Activated T-cell treated with anti-CD3 and anti-CD28 coated beads, Interleukin-2, amount 50 U/mL, for 48 hours (primary cell): ENCODE measurements at places on chromosomes 16 and 17.
A peak's percentile ranks its signal among the peaks of the same experiment; 100 is the strongest.

DNA sequence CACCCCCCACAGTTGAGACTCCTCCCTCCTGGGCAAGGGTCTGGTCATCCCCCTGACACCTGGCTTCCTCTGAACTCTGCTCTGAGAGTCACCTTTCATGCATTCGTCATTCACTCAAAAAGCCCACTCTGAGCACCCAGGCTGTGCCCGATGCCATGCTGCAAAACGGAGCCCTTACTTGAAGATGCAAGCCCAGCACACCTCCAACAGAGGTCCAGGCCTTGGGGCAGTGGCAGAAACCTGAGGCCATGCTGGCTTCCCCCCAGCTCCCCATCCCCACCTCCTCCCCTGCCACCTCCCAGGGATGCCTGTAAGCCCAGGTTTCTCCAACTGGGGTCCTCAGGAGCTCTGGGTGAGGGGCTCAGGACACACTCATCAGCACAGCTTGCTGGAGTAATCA is 67.7 kb upstream of the TNRC6C start:
- no peak for DNase-seq

DNA sequence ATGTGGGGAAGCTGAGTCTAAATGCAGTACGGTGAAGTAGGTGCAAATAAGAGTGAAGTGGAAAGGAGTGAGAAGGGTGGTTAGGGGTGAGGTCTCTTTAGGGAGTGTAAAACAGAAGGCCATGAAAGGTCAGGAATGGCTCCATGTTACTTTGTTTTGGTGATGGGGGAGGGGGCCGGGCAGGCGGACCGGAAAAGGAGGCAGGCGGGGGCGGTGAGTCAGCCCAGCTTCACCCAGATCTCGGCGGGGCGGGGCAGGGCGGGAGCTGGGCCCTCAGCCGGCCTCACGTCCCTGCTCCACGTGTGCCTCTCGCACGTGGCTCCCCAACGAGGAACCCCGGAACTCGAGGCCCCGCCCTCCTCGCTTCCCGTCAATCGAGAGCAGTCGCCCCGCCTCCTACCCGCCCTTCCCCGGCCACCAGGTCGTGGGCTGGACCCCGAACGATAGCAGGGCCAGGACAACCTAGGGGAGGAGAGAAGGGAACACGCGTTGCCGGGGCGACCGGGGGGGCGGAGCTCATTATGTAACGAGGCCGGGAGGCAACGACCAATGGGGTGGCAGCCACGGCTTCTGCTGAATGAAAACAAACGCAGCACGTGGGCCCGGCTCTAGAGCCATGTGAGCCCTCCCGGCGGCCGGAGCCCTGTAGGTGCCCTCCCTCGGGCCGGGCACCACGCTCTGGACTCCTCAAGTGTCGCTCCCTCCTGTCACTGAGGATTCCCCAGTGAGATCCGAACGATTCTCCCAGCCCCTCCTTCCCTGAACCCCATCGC is 1.4 kb downstream of the NR1D1 start:
- peak; percentile 99 for DNase-seq

GRCh38 chr17:60900688-60901087 is 223.0 kb downstream of the BCAS3 start:
- no peak for DNase-seq

DNA sequence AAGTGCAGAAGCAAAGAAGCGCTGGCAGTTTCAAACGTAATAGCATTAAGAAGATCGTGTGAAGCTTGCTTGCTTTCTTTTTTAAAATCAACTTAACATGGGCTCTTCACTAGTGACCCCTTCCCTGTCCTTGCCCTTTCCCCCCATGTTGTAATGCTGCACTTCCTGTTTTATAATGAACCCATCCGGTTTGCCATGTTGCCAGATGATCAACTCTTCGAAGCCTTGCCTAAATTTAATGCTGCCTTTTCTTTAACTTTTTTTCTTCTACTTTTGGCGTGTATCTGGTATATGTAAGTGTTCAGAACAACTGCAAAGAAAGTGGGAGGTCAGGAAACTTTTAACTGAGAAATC is 17.4 kb upstream of the RAB11FIP4 start:
- no peak for DNase-seq

DNA sequence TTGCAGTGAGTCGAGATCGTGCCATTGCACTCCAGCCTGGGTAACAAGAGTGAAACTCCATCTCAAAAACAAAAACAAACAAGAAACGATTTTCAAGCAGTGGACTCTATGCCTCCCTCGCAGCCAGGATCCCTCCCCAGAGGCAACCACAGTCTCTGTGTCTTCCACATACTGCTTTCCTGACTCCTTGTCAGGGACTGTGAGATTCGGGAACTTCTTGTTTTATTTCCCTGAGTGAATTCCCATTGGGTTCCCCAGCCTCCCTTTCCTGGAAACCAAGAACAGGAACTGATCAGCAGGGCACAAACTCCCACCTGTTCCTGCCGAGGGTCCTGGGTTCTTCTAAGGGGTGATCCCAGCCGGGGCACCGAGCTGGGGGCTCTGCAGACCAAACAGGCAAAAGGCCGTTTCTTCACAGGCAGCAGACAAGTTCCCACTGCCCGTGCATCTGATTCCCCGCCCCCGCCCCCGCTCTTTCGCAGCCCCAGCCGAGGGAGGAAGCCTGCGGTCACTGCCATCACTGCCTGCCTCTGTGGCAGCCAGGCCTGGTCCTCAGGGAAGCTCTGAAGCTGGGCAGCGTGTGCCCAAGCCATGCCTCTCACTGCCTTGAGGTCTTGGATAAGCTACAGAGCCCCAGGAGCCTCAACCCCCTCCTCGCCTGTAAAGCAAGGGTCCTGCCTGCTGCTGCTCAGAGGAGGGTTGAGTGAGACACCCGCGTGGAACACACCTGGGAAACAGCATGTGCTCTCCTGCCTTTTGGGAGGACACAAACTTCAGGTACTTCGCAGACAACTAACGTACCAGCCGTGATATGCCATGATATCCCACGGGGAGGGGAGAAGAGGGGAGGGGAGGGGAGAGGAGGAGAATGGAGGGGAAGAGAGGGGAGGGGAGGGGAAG is 5.5 kb upstream of the PIEZO1 start:
- peak; percentile 78 for DNase-seq

GRCh38 chr16:65876056-65876408 is 490.5 kb upstream of the CDH5 start:
- no peak for DNase-seq

GRCh38 chr16:78927766-78928165 is 672.8 kb downstream of the MAF start:
- no peak for DNase-seq

DNA sequence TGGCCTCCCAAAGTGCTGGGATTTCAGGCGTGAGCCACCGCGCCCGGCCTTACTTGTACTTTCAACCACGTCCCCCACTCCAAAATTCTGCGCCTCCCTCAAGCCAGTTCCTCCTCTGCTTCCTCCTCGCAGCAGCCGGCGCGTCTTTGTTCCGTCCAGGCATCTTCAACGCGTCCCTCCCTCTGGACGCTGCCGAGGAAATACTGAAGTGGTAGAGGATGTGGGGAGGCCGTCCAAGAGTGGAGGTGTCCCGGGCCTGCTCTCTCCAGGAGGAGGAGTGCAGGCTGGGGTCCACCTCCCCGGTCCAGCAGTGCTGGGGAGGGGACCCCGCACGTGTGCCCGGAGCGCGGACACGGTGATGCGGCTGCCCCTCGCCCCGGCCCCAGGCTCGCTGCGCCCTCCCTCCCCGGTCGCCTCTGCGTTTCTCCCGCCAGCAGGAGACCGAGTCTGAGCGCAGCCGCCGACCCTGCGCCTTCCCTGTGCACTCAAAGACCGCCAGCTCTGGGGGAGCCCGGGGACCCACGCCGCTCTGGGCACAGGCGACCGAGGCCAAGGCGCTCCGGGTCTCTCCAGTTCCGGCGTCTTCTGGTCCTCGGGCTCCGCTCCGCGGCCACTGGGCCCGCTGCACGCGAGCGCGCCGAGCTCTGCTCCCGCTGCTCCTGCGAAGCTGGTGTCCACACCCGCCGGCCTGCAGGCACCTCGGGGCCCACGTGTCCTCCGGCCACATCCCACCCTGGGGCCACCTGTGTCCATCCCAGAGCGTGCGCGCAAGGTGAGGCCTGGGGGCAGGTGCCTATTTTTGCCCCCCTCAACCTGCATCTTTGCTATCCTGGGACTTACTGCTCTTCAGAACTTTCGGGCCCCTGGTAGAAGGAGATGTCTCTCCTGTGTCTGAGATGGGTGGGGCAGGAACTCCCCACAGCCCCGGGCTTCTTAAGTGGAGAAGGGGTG is 31.7 kb downstream of the OSBPL7 start:
- peak; percentile 80 for DNase-seq

DNA sequence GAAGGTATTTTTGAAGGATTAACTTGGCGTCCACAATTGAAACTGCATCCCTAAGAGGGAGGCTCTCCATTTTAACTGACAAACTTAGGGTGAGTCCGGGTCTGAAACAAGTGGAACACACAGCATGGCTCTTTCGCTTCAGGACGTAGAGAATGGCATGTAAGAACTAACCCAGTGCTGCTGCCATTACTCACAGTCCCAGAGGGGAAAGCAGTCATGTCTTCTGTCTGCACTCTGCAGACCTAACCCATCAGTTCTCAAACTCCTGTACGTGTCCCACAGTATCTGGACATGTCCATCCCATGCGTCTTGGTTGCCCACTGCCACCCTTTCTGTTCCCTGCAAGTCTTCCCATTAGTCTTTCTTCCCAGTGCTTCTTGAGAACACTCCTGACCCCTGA is 563 bp downstream of the ST6GALNAC1 start:
- DNase-seq: no peak

DNA sequence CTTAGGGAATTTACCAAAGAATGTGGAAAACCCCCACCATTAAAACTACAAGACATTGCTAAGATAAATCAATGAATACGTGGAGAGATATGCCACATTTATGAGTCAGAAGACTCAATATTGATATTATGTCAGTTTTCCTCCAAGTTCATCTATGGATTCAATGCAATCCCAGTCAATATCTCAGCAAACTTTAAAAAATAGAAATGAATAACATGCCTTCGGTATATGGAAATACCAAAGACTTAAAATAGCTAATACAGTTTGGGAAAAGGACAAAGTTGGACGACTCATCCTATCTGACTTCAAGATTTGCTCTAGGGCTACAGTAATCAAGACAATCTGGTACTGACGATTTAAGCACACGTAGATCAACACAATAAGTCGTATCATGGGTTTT is 31.2 kb downstream of the PIK3R5 start:
- DNase-seq: no peak

GRCh38 chr16:88381820-88382451 is 823 bp upstream of the ZNF469 start:
- no peak for DNase-seq

- peak; percentile 48 for DNase-seq
These were observed 60.8 kb upstream of the MED9 start for GRCh38 chr17:17416007-17416399.

DNA sequence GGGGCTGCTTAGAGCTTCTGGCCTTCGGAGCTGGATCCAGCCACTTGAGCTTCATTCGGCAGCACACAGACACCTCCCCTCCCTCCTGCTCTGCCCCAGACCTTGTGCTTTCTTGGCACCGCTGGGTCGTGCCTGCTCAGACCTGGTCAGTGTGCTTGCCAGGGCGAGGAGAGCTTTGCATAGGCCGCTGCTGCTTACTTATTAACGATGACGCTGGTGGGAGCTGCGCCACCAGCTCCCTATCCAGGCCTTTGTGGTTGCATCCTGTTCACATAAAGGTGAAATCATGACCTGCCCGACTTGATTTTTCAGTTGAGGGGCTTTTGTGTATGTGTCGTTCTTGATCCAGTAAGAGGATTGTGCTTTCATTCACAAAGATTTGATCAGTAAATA is 101.1 kb downstream of the MSI2 start:
- DNase-seq: no peak

DNA sequence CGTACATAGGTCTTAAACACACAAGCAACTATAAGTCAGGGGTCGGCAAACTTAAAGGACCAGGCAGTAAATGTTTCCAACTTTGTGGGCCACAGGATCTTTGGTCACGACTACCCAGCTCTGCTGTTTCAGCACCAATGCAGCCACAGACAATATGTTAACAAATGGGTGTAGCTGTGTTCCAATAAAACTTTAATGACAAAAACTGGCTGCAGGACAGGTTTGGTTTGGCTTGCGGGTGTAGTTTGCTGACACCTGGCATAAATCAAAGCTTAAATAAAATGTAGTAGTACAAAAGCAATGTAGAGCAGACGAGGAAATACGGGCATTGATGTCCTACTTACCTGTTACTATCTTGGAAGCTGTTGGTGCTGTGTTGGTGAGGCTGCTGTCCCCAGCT is 84.7 kb downstream of the SLC5A11 start:
- DNase-seq: no peak

DNA sequence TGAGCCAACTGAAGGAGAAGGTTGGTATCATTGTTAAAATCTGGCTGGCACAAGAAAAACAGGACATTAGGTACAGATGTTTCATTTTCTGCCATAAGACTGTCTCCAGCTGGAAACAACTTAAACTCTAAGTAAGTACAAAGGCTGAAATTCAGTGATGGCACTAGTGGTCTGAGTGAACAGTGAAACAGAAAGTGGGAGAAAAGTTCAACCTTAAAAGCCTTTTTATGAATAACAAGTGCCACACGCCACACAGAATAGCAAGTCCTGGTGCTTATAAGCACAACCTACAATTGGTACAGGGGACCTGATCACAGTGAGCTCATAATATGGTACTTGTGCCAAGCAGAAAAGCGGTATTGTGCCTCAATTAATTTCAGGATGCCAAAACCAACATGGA is 56.7 kb downstream of the CEP112 start:
- no peak for DNase-seq

DNA sequence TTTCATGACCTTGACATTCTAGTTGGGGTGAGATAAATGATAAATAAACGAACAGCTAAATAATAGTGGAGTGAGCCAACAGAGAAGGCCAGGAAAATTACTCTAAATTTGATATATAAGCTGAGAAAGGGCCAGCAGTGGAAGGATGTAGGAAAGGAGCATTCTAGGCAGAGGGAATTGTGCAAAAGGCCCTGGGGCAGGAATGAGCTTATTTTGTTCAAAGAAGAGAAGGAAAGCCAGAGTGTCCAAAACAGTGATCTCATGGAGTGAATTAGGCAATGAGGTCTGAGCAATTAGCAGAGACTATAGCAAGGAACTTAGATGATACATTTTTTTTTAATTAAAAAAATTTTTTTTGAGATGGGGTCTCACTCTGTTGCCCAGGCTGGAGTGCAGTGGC is 43.3 kb upstream of the CLEC19A start:
- no peak for DNase-seq

- no peak for DNase-seq
These were observed 50.9 kb downstream of the IL21R start for GRCh38 chr16:27452569-27453493.

- DNase-seq: no peak
These were observed 7.2 kb downstream of the ABHD15 start for GRCh38 chr17:29559640-29560039.

GRCh38 chr17:19388791-19389785 is 2.1 kb upstream of the MFAP4 start:
- DNase-seq: no peak

DNA sequence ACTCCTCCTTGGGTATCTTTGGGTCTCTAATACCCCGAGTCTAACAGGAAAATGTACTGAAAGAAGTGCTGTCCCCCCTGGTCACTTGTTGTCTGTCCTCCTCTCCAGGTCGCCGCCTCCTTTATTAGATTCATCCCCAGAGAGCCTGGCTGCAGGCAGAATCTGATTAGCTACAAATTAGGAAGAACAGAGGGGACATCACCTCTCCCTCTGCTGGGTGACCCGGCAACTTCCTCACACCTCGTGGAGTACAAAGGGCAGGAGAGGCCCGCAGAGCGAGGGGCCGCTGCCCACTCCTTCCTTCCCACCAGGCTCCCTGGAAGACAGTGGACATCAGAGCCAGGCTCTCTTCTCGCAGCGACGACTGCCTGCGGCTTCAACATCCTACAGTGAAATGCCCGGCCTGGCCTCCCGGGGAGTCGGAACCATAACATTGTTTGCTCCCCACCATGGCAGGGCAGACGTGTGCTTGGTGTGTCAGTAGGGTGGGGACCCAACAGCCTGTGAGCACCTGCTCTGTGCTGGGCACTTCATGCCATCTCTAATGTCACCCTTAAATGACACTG is 5.3 kb downstream of the CYB561 start:
- no peak for DNase-seq
